Activated naive CD8-positive, alpha-beta T cell treated with anti-CD3 and anti-CD28 coated beads for 36 hours (primary cell): ENCODE measurements at places on chromosomes 1 and 21.

DNA sequence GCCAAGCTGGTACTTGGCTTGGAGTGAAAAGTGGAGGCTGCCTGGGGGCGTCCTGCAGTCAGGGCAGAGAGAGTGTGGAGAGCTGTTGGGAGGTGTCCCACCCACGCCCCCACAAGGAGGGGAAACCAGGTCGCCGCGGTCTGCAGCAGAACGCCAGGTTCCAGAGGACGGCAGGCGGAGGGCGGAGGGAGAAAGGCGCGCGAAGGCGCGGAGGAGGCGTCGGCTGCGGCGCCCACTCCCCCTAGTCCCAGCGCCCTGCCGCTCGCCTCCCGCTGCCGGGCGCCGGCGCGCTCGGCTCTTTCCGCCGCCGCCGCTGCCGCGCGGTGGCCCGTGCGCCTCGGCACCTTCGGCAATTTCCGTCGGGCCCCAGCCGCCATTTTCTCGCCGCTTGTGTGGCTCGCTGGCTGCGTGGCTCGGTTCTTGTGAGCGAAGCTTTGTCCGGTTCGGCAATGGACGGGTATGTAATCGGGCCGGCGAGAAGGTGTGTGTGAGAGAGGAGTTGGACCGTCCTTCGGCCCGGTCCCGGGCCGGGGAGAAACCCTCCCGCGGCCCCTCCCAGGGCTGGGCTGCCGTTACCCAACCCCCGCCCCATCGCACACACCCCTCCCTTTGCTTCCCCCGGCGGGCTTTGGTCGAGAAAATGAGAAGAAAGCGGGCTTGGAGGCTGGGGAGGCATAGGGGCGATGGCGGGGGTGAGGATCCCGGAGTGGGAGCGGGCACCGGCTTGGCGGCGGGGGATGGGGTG lies at the start of gene PTBP2:
TSS of gene PTBP2 (plus strand) at position 369 of the 745 bp plus-strand sequence. CDS start at position 450, 81 bp downstream.
- H3K4me3 ChIP-seq: peak within 1 kb of the TSS; percentile 93
- H3K27ac ChIP-seq: peak within 1 kb of the TSS; percentile 88
- H3K36me3 ChIP-seq: peaks cover 23% of the 10 kb centered on the region
- H3K4me1 ChIP-seq: peaks cover 22% of the 10 kb centered on the region
- DNase-seq: peak; percentile 87
- no peaks in the 10 kb centered on the region for H3K27me3 ChIP-seq

- H3K27me3 ChIP-seq: peaks cover 49% of the 10 kb centered on the region
- peak within 1 kb of the TSS; percentile 67 for H3K4me3 ChIP-seq
- H3K4me1 ChIP-seq: peaks cover 19% of the 10 kb centered on the region
- peak; percentile 88 for DNase-seq
These were observed at the start of gene PTPRU for GRCh38 chr1:29235955-29236711. PTPRU (plus strand) TSS chr1:29236522; CDS start chr1:29236645, 123 bp downstream.

DNA sequence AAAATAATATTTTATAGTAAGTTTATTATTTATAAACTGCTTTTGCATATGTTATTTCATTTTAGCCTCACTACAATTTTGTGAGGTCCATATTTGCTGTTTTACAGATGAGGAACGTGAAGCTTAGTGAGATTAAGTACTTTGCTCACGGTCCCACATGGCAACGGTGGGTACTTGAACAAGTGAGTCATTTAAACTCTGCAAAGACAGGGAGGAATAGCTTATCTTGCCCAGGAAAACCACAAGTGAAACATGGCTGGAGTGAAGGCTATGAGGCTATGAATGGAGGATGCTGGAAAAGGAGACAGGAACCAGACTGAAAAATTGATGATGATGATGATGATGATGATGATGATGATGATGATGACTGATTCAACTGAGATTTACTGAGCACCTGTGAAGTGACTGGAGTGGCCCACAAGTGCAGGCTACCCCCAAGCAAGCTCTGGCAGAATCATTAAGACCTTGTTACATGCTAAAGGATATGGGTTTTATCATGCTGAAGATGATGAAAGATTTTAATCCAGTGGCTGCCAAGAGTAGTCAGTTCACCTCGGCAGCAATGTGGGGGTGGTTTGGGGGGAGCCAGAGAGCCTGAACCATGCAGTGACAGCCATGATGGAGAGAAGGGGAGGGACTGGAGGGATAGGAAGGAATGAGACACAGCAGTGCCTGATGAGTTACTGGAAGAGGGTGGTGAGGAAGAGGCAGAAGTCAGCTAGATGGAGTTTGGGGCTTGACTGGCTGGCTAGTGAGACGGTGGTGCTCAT lies 1.4 kb upstream of the ABCA4 start:
- no peaks in the 10 kb centered on the region for H3K4me1 ChIP-seq
- no peak overlapping the region for H3K4me3 ChIP-seq
- DNase-seq: no peak
- H3K36me3 ChIP-seq: no peaks in the 10 kb centered on the region

GRCh38 chr1:203346060-203346768 lies 4.7 kb downstream of the FMOD start:
- no peak overlapping the region for H3K27ac ChIP-seq
- H3K27me3 ChIP-seq: peaks cover 9% of the 10 kb centered on the region
- no peak for DNase-seq
- H3K36me3 ChIP-seq: no peaks in the 10 kb centered on the region

DNA sequence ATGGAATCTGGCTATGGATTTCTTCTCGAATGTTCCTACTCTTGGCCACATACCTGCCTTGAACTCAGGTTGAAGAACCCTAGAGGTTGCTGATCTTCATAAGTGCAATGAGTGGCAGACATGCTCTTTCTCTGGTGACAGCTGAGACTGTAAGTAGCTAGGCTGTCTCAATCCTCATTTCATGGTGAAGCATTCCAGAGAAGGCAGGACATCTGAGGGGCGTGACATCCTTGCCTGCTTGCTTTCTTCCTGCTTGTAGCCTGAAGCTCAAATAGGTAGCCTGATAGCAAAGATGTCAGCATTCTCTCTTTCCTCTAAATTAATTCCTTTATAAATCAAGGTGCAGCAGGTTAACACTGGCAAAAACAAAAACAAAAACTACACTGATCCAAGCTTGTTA lies 114.6 kb upstream of the MAGI3 start:
- DNase-seq: no peak
- H3K4me1 ChIP-seq: no peaks in the 10 kb centered on the region
- no peak overlapping the region for H3K4me3 ChIP-seq
- H3K36me3 ChIP-seq: no peaks in the 10 kb centered on the region
- H3K27me3 ChIP-seq: peaks cover 28% of the 10 kb centered on the region
- no peak overlapping the region for H3K27ac ChIP-seq

DNA sequence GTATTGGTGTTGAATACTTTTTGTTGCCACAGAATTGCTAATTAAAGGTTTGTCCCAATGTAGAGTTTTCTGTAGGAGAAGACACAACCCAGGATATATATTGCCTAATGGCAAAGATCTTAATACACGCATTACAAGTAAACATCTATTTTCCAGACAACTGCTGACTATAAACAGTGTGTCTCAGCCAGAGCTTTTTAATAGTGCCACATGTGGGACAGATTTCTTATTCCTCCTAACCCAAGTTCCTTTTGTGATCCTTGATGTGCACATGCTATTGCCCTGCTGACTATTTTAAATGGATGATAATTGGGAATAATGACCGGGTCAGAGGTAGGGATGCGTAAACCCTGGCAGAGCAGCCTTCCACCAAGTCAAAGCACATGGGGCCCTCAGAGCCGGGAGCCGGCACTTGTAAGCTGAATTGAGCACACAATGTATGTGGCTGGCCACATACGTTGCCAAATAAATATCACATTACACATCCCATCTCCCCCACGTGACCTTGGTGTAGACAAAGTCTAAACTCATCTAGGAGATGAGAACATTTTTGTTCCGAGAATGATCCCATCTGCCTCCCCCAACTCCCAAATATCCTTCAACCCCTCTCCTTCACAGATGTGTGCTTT lies 209.8 kb upstream of the NFIA start:
- H3K4me3 ChIP-seq: no peak overlapping the region
- DNase-seq: no peak
- peaks cover 11% of the 10 kb centered on the region for H3K27me3 ChIP-seq
- no peak overlapping the region for H3K27ac ChIP-seq
- no peaks in the 10 kb centered on the region for H3K36me3 ChIP-seq
- peaks cover 3% of the 10 kb centered on the region for H3K4me1 ChIP-seq

DNA sequence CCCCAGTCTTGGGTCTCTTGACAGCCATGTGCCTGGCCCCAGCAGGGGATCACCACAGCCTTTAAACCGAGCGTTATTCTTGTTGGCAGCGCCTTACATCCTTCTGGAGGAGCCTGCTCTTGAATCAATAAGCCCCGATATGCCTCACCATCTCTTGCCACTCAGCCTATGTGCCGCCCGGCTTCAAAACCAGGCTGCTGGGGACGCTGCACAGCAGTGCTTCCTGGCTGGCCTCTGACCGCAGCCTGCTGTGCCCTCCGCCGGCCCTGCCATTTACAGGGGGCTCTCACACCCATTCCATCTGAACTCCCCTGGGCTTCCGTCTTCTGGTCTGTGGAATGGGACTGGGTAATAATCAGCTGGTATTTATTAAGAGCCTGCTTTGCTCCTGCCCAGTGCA lies 3.0 kb upstream of the PEX10 start:
- DNase-seq: no peak
- peaks cover 32% of the 10 kb centered on the region for H3K4me1 ChIP-seq
- H3K27ac ChIP-seq: peak overlapping the region; percentile 89
- H3K27me3 ChIP-seq: no peaks in the 10 kb centered on the region
- peaks cover 7% of the 10 kb centered on the region for H3K36me3 ChIP-seq
- peak overlapping the region; percentile 83 for H3K4me3 ChIP-seq

DNA sequence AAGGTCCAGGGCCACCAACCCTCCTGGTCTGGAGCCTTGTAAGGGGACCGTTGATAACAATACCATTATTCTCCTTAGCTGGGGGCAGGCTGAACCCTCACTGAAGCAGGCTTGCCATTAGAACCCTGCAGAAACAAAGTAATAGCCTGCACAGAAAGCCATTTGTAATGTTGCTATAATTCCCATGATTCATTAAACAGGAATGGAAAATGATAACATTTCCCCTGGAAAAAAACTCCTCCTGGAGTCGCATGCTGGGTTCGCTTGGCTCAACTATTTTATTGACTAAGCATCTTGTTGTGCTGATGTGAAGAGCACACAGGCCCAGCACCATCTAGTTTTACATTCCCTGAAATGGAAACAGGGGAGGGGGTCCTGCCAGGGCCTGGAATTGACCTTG lies 155.6 kb upstream of the CSF3R start:
- H3K27ac ChIP-seq: no peak overlapping the region
- no peaks in the 10 kb centered on the region for H3K36me3 ChIP-seq
- no peaks in the 10 kb centered on the region for H3K4me1 ChIP-seq
- no peak for DNase-seq
- no peak overlapping the region for H3K4me3 ChIP-seq

DNA sequence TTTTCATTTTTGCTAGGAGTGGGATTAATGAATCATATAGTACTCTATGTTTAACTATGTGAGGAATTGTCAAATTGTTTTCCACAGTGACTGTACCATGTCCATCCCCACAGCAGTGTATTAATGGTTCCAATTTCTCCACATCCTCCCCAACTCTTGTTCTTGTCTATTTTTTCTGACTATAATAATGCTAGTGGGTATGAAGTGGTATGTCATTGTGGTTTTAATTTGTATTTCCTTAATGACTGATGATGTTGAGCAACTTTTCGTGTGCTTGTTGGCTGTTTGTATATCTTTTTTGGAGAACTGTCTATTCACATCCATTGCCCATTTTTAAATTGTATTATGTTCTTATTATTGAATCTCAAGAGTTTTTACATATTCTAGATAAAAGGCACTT lies 10.0 kb upstream of the KPRP start:
- no peaks in the 10 kb centered on the region for H3K36me3 ChIP-seq
- H3K27ac ChIP-seq: no peak overlapping the region
- H3K4me1 ChIP-seq: no peaks in the 10 kb centered on the region
- no peak for DNase-seq

DNA sequence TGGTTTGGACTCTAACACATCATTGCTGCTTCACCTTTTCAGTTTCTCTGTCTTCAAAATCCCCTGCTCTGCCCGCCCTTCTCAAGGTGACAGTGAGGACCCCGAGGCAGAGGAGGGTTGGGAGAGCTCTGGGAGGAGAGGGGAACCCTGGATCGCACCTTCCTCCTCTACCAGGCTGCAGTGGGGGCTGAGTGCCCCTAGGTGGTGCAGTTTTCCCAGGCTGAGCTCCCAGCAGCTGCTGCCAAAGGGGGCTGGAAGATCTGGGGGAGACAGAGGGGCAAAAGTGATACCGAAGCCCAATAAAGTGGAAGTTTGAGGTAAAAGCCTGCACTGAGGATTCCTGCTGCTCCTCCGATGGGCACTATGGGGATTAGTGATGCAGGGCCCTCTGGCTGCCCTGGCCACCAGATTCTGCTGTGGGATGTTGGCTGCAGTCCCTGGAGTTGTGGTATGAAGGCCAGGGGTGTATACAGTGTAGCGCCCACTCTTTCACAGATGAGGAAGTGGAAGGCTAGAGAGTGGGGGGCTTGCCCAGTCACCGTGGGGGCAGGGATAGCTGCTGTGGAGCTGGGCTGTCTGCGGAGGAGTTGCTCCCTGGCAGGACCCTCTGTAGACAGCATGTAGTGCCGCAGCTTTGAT lies 40.7 kb upstream of the SCMH1 start:
- no peaks in the 10 kb centered on the region for H3K4me1 ChIP-seq
- no peak overlapping the region for H3K4me3 ChIP-seq
- peak; percentile 29 for DNase-seq

- no peak for DNase-seq
- no peak overlapping the region for H3K27ac ChIP-seq
- H3K4me3 ChIP-seq: peak overlapping the region; percentile 2
- peaks cover 35% of the 10 kb centered on the region for H3K27me3 ChIP-seq
- H3K4me1 ChIP-seq: peaks cover 15% of the 10 kb centered on the region
These were observed 2.3 kb downstream of the ARTN start for GRCh38 chr1:43935711-43936427.
